ENCODE measurements at places on chromosomes 12 and 14. TPM values are rescaled to one million over a fixed set of nuclear protein-coding genes. Genes with fewer than 3 reads are reported as not detected.

DNA sequence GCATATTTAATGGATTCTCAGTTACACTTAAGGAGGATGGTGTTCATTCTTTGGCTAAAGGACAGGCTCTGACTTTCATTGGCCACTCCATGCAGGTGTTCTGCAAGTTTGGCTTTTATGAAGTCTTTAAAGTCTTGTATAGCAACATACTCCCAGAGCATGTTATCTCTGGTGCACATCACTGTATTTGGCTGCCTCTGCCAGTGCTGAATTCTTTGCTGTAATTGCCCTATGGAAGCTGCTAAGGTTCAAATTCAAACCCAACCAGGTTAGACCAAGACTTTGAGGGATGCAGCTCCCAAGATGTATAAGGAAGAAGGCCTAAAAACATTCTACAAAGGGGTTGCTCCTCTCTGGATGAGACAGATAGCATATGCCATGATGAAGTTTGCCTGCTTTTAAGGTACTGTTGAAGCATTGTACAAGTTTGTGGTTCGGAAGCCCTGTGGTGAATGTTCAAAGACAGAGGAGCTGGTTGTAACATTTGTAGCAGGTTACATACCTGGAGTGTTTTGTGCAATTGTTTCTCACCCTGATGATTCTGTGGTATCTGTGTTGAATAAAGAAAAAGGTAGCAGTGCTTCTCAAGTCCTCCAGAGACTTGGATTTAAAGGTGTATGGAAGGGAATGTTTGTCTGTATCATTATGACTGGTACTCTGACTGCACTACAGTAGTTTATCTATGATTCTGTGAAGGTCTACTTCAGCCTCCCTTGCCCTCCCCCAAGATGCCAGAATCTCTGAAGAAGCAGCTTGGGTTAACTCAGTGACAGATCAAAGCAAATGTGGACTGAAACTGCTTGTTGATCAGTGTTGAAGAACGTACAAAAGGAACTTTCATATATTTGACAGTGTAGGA is 19.4 kb downstream of the TMEM116 start:
- no peak for DNase-seq
- H3K36me3 ChIP-seq, result no peaks in the 10 kb centered on the region
- H3K27me3 ChIP-seq, result no peaks in the 10 kb centered on the region

Gene AKAP6
- total RNA-seq, result 10.5 TPM

Gene FGF23
- not detected for total RNA-seq

Gene TPH2
- not detected for total RNA-seq

- H3K36me3 ChIP-seq, result no peaks in the 10 kb centered on the region
- no peak overlapping the region for H3K4me3 ChIP-seq
- H3K27ac ChIP-seq, result no peak overlapping the region
- H3K4me1 ChIP-seq, result no peaks in the 10 kb centered on the region
Measured at GRCh38 chr12:83322809-83323208, 636.1 kb downstream of the TMTC2 start.

Gene NAV3
- total RNA-seq, result 4.5 TPM

Gene TMCC3
- 14.7 TPM for total RNA-seq

- H3K4me3 ChIP-seq, result no peak overlapping the region
- no peaks in the 10 kb centered on the region for H3K4me1 ChIP-seq
- peak; percentile 14 for DNase-seq
- no peaks in the 10 kb centered on the region for H3K36me3 ChIP-seq
- no peak overlapping the region for H3K27ac ChIP-seq
- H3K27me3 ChIP-seq, result no peaks in the 10 kb centered on the region
Measured at GRCh38 chr14:30610787-30611343, 11.3 kb upstream of the SCFD1 start.

Gene ST8SIA1
- 4.7 TPM for total RNA-seq

DNA sequence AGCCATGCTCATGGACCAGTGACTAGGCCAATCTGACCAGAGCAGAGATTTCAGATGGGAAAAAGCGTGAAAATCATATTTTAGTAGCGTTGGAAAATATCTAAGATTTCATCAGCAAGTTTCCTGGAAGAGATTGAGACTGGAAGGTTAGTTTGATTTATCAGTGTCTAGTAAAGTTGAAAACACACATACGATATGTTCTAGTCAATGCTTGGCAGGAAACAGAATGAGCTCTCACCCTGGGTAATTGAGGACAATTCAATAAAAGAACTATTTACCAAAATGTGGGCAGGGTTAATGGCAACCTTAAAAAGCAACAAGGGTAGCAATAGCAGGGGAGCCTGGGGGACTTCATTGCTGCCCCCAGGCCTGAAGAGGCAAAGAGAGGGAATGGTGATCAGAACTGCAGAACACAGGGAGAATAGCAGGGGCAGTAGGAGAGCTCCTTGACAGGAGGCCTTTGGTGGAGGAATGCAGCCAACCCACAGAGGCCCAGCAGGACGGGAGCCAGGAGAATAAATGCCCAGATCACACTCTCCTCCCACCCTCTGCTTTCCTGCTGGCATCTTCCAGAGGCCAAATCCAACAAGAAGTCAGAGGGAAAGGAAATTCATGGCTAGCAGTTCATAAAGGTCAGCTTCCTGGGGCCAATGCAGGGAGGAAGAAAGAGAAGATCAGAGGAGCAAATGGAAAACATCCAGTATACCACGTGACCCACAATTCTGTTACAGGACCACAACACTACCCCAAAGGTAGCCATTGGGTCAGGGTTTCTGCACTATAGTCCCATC is 27.6 kb upstream of the LRP6 start:
- peak; percentile 27 for DNase-seq
- no peaks in the 10 kb centered on the region for H3K27me3 ChIP-seq
- H3K4me1 ChIP-seq, result no peaks in the 10 kb centered on the region

DNA sequence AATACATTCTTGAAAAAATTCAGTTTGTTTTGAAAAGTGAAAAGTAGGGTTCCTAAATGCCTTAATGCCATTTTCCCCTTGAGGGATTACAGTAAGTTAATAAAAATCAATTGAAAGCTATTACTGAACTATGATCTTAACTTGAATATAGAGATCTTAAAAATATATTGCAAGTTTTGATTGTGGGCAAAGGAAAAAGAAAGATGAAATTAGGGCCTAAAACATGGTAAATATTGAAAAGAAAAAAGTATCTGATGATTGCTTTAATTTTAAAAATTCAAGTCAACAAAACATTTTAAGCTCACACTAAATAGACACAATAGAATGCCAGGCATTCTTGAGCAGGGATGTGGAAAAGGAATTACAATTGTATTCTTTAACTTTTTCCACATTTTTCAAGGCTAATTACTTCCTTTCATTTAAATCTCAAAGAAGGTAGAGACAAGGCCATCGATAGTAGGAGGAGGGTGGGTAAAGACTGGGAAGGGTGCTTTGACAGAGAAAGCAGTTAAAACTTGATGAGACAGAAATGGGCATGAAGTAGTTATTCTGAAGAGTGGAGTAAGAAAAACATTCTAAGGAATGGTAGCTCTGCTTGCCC is 294.4 kb downstream of the NELL2 start:
- H3K27ac ChIP-seq, result no peak overlapping the region
- H3K4me1 ChIP-seq, result no peaks in the 10 kb centered on the region

Gene INHBE
- 0.19 TPM for total RNA-seq

DNA sequence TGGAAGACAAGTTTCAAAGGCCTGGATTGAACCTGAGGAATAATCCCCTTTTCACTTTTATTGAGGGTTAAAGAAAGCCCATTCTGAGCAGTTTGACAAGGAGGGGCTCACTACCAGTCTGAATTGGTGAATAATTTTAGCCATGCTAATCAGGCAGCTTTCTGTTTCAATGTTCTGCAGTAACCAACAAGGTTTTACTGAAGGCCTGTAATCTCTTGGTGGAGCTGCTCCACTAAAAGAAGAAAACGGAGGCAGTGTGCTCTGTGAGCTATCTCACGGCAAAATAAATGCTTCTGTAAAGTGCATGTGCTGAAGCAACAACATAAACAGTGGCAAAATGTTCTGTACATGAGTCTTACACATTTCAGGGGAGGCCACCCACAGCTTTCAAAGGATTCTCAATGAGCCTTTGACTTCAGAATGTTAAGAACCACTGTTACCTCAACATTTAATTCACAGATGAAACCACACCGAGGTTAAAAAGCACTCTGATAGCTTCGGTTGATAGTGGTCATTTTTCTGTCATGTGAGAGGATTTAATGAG is 111.2 kb downstream of the LRIG3 start:
- H3K27ac ChIP-seq, result no peak overlapping the region
- H3K36me3 ChIP-seq, result no peaks in the 10 kb centered on the region
- DNase-seq, result no peak
- H3K27me3 ChIP-seq, result no peaks in the 10 kb centered on the region

GRCh38 chr12:59886131-59886733 is 290.4 kb downstream of the SLC16A7 start:
- DNase-seq, result no peak
- no peaks in the 10 kb centered on the region for H3K27me3 ChIP-seq
- no peaks in the 10 kb centered on the region for H3K4me1 ChIP-seq

GRCh38 chr14:98404811-98405210 is 867.2 kb downstream of the BCL11B start:
- no peak overlapping the region for H3K4me3 ChIP-seq
- H3K27ac ChIP-seq, result no peak overlapping the region
- H3K36me3 ChIP-seq, result no peaks in the 10 kb centered on the region
- H3K4me1 ChIP-seq, result no peaks in the 10 kb centered on the region
- DNase-seq, result no peak
- H3K27me3 ChIP-seq, result no peaks in the 10 kb centered on the region

- H3K27me3 ChIP-seq, result no peaks in the 10 kb centered on the region
- no peaks in the 10 kb centered on the region for H3K36me3 ChIP-seq
- no peaks in the 10 kb centered on the region for H3K4me1 ChIP-seq
- H3K4me3 ChIP-seq, result no peak overlapping the region
- no peak overlapping the region for H3K27ac ChIP-seq
- DNase-seq, result no peak
Measured at GRCh38 chr12:80849337-80849736, 88.4 kb downstream of the LIN7A start.

DNA sequence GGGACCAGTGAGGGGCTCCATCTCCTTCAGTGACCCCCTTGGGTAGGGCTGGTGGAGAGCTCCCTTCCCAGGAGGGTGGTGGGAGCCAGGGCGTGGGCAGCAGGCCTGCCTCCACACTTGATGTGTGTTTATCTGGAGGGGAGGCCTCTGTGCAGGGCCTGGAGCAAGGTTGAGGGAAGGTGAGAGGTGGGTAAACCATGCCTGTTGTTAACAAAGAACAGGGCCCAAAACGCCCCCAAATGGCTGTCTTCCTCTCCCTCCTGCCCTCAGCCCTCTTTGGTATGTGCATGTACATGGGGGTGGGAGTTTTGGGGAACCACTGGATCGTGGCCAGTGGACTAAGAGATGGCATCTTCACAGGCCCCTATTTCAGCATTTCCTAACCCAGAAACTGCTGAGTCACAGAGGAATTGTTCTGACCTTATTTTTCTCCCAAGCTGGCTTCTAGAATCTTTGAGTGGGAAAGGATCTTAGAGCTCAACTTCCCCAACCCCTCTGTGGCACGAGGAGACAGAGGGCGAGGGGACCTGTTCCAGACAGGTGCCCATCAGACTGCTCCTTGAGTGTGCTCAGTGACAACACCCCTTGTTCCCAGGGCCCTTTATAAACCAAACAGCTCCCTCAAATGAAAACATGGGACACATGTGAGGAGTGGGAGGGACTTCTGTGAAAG is 3.6 kb downstream of the SLC48A1 start:
- no peak for DNase-seq
- H3K4me3 ChIP-seq, result no peak overlapping the region
- peaks cover 43% of the 10 kb centered on the region for H3K4me1 ChIP-seq

Gene PRKD1
- 45.1 TPM for total RNA-seq

Gene ANO4
- 2.9 TPM for total RNA-seq

DNA sequence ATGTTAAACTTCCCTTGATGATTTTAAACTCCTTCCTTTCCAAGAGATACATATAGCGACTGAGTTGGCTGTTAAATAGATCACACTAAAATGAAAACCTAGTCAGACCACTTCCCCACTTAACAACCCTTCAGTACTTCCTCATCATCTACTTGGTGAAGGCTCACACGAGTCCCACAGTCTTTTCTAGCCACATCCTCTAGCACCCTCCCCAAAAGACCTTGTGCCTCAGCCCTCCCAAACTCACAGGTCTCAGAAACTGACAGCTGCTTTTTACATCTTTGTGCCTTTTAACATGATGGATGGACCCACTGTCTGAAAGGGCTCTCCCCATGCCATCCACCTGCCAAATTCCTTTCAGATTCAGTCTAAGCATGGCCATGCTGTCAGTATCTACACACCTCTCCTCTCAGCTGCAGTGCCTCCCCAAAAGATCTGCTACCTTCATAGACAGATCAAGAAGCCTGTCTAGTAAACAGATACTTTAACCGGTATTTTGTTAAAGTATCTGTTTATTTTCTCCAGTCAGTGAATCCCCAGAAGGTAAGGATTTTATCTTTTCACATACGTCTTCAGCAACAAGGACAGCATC is 65.1 kb upstream of the GPHB5 start:
- H3K27me3 ChIP-seq, result no peaks in the 10 kb centered on the region
- H3K27ac ChIP-seq, result no peak overlapping the region
- H3K4me1 ChIP-seq, result no peaks in the 10 kb centered on the region
- DNase-seq, result no peak

DNA sequence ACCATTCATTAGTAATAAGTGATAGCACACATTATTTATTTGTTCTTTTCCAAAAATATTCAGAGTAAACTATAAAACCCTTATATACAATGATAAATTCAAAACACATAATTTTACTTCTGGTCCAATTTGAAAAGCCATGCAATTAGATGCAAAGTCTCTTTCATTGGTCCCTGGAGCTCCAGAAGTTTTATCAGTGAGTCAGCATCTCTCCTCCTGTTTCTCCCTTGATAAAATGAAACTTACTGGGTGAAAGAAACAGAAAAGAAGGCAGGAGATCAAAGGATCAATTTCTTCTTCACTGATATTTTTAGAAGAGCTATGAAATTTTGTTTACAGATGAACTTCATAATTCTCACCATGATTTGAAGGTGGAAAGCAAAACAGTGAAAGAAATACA is 47.5 kb downstream of the IFNG start:
- H3K27me3 ChIP-seq, result no peaks in the 10 kb centered on the region
- no peak overlapping the region for H3K4me3 ChIP-seq
- no peaks in the 10 kb centered on the region for H3K36me3 ChIP-seq

- no peaks in the 10 kb centered on the region for H3K36me3 ChIP-seq
- peak; percentile 80 for DNase-seq
- H3K4me1 ChIP-seq, result no peaks in the 10 kb centered on the region
Measured at GRCh38 chr14:64465191-64465822, at the start of gene AKAP5. AKAP5 (plus strand) TSS chr14:64465499; CDS start chr14:64468395, 2,896 bp downstream.

- no peak for DNase-seq
- no peak overlapping the region for H3K4me3 ChIP-seq
- no peaks in the 10 kb centered on the region for H3K27me3 ChIP-seq
- H3K4me1 ChIP-seq, result no peaks in the 10 kb centered on the region
- H3K27ac ChIP-seq, result no peak overlapping the region
- H3K36me3 ChIP-seq, result no peaks in the 10 kb centered on the region
Measured at GRCh38 chr12:15956413-15957185, 45.5 kb downstream of the DERA start.

Gene SERPINA1
- 1,861 TPM for total RNA-seq

GRCh38 chr12:111978545-111978944 is 34.4 kb downstream of the TMEM116 start:
- DNase-seq, result no peak
- no peak overlapping the region for H3K27ac ChIP-seq
- no peaks in the 10 kb centered on the region for H3K27me3 ChIP-seq
- H3K36me3 ChIP-seq, result no peaks in the 10 kb centered on the region
- H3K4me1 ChIP-seq, result no peaks in the 10 kb centered on the region
- H3K4me3 ChIP-seq, result no peak overlapping the region

GRCh38 chr12:111455448-111456320 is 50.0 kb downstream of the SH2B3 start:
- H3K4me3 ChIP-seq, result no peak overlapping the region
- peaks cover 19% of the 10 kb centered on the region for H3K4me1 ChIP-seq
- H3K27ac ChIP-seq, result peak overlapping the region; percentile 32
- no peak for DNase-seq
- peaks cover 38% of the 10 kb centered on the region for H3K36me3 ChIP-seq
- H3K27me3 ChIP-seq, result no peaks in the 10 kb centered on the region

Gene TCL1B
- not detected for total RNA-seq

Gene LMNTD1
- total RNA-seq, result not detected

Measured in kidney (tissue), 22 donors.